ENCODE measurements at places on chromosomes 2 and 18.

GRCh38 chr2:190177249-190178040, 114.9 kb upstream of the MSTN start:
- no peak for DNase-seq

DNA sequence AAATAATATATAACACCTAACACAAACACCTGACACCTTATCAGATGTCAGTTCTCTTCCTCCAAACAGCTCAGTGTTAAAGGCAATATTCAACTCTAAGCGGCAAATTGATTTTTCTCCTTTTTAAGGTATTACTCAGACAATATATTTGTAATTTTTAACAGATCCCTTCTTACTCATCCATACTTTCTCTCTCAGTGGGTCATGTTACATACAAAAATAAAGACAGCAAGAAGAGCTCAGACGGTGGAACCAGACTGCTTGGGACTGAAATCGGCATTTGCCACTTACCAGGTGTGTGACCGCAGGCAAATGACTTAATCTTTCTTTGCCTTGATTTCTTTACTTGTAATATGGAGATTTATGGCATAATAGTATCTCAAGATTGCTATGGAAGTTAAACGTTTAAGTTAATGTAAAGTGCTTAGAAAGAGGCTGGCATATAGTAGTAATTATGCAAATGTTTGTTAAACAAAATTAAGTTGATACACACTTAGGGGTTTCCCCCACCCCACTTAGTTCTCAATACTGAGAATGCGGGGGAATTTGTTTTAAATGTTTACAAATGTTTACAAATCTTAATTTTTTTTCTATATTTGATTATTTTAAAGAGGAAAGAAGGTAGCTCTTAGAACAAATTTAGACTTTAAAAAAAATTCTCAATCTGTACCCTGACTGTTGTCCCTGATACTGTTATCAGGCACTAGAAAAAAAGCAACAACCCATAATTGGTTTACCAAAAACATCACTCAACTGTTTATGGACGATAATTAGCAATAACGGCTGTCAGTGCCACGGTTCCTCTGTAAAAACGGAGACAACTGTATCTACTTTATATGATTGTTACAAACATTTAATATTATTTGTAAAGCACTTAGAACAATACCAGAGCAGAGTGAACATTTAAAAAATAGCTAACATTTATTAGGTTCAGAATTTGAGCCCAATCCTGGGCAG, 25.6 kb downstream of the MAP3K2 start:
- DNase-seq, result no peak

DNA sequence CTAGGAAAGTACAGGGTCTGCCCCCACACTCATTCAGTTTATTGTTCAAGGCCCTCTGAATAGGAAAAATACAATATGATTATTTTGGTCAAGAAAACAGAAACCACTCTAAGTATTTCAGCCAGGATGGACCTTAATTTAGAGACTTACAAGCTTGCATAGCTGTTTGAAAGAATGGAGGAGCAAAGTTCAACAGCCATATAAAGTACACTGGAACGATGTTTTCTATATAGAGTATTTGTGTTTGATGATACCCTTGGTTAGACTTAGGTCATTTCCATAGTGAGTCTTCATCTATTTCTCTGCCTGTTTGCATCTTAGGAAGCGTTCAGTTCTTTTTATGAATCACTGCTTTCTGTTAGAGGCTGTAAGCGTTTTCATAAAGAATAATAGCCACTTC, 366.2 kb downstream of the NUP35 start:
- DNase-seq, result no peak

DNA sequence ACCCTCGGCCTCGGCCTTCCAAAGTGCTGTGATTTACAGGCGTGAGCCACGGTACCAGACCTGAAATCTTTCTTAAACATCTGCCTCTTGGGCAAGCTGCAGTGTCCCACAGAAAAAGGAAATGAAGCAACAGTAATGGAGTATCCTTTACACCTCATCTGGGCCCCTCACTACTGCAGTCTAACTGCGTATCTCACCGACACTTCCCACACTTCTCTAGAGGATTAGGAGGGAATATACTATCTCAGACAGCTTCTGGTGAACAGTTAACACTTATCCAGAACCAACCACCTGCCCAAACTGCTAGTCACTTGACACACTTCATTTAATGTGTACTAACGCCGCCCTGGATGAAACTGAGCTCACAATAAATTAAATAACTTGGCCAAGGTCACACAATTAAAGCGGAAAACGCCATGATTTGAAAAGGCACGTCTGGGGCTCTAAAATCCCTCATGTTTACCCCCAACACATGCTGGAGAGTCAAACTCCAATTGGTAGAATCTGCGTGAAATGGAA, 993 bp downstream of the COX7A2L start:
- peak; percentile 40 for DNase-seq

DNA sequence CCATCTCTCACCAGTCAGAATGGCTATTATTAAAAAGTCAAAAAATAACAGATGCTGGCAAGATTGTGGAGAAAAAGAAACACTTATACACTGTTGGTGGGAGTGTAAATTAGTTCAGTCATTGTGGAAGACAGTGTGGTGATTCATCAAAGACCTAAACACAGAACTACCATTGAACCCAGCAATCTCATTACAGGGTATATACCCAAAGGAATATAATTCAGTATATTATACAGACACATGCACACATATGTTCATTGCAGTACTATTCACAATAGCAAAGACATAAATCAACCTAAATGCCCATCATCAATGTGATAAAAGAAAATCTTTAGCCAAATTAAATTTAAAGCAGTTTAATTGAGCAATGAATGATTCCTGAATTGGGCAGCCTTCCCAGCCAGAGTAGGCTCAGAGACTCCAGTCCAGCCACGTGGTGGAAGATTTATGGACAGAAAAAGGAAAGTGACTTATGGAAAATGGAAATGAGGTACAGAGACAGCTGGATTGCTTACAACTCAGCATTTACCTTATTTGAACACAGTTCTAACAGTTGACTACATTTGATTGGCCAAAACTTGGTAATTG, 377.1 kb upstream of the SLC39A10 start:
- DNase-seq, result no peak

DNA sequence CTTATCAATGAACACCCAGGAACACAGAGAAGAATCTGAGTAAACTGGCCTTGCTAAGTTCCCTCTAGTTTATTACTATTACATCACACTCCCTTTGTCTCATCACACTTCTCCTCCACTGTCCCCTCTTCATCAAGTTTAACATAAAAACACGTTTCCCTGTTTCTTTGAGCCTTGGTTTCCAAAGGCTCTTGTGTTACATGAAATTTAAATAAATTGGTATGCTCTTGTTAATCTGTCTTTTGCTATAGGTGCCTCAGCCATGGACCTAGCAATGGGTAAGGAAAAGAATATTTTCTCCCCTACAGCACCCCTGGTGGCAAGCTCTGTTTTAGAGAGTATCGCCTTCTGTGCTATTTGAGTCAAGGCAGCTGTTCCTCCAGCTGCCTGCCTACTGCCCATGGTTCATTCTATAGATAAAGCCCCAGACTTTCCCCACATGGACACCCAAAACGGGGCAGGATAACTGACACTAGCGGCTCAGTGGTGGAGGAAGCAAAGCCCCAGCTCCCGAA, 31.8 kb downstream of the TGIF1 start:
- peak; percentile 29 for DNase-seq

DNA sequence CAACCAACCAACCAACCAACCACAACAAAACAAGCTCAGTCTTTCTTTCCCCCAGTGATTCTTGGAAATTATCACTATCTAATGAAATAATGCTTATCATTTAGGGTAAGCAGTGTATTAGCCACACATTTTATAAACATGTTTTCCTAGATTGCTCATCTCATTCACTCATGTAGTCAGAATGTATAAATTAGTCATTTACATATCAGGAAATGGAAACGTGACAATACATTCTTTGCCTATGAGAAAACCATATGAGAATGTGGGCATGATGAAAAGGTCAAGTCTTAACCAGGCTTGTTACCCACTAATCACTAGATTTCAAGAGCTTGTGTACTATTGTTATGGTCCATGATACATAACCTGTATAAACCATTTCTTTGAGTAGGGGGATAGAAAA, 1583.4 kb upstream of the PIK3C3 start:
- DNase-seq, result no peak

DNA sequence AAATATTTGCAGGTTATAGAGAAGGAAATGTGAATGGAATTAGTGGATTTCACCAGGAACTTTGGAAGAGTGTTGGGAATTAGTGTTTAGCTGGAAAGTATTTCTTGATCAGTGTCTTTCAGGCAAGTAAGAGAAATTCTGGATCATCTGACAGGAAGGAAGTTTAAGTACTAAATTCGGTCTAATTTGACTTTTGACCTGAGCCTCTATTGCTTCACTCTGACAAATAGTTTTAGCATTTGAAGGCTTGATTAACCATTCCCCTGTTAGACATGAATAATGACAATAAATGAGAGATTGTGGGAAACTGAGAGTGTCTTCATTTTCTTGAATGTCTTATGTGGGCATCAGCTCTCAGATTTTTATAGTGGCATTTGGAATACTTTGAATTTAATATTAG, 16.0 kb downstream of the CCNT2 start:
- DNase-seq, result no peak

DNA sequence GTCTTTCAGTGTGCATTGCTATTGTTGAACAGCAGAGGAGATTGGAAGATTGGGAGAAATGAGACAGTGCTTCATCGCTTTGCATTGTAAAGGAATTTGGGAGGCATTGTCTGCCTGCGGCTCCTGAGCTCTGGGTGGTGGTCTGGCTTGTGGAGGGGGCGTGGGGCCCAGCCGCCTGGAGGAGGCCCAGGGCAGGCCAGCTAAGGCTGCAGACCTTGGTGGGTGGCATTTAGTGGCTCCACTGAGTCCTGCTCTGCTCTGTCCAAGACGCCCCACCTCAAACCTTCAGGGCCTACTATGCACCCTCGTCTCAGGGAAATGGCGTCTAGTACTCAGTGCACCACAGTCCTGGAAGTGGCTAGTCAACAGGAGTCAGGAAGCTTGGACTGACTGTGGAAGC, 5.7 kb upstream of the HS1BP3 start:
- DNase-seq, result no peak

DNA sequence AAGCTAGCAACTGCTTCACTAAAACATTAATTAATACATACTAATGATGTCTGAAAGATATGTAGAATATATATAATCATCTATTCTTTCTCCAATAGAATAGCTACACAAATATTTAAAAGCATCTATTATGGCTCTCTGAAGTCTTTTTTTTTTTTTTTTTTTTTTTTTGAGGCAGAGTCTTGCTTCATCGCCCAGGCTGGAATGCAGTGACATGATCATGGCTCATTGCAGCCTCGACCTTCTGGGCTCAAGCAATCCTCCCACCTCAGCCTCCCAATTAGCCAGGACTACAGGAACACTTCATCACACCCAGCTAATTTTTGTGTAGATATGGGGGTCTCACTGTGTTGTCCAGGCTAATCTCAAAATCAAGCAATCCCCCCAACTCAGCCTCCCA, 120.4 kb upstream of the KYNU start:
- no peak for DNase-seq

GRCh38 chr18:33593261-33593660, 15.2 kb downstream of the ASXL3 start:
- DNase-seq, result no peak

- no peak for DNase-seq
Observed at GRCh38 chr2:118576109-118576855, 271.2 kb downstream of the EN1 start.

- DNase-seq, result no peak
Observed at GRCh38 chr2:105827351-105828096, 82.8 kb downstream of the NCK2 start.

DNA sequence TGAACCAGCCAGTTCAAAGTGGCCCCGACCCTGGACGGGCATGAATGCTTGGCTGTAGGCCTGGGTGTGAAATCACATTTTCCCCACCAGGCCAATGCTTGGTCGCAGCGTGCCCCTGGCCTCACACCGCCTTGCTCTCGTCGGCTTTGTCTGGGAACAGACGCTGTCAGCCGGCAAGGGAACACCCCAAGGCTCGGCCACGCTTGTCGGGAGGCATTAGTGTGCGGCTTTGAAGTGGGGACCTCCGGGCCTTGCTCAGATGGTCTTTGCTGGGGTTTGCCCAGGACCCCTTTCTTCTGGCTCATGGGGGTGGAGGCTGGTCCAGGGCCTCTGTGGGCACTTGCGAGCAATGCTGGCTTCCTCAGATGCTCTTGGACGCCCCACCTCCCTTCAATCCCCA, 79.1 kb downstream of the INHBB start:
- no peak for DNase-seq

- DNase-seq, result peak; percentile 37
Observed at GRCh38 chr2:224584111-224584784, 915 bp downstream of the CUL3 start.

DNA sequence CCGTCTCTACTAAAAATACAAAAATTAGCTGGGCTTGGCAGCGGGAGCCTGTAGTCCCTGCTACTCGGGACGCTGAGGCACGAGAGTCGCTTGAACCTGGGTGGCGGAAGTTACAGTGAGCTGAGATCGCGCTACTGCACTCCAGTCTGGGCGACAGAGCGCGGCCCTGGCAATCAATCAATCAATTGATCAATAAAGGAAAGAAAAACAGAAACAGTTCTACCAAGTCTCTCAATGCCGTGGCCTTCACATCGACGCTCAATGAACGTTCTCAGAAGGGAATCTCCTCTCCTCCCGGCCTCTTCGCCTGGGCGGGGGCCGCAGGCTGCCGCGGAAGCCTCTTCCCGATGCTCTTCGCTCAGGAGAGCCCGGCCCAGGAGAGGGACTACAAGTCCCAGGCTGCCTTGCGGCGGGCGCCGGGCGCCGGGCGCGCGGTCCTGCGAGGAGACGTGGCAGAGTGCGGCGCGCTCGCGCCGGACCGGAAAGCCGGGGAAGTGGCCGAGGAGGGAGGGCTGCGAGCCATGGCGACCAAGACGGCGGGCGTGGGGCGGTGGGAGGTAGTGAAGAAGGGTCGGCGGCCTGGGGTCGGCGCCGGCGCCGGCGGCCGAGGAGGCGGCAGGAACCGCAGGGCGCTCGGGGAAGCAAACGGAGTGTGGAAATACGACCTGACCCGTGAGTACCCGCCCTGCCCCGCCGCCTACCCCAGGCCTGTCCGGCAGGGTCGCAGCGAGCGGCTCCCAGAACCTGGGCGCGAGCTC, at the start of gene TMEM214:
TSS of gene TMEM214 (plus strand) at position 471 of the 758 bp plus-strand sequence. CDS start at position 522, 51 bp downstream.
- DNase-seq, result peak; percentile 93

- no peak for DNase-seq
Observed at GRCh38 chr2:136376211-136376610, 258.3 kb upstream of the CXCR4 start.

- no peak for DNase-seq
Observed at GRCh38 chr2:197502201-197502600, 2.0 kb downstream of the HSPE1 start.

- peak; percentile 68 for DNase-seq
Observed at GRCh38 chr18:79356435-79356834, 39.3 kb upstream of the NFATC1 start.

GRCh38 chr2:45894211-45894610, 242.7 kb downstream of the PRKCE start:
- no peak for DNase-seq

DNA sequence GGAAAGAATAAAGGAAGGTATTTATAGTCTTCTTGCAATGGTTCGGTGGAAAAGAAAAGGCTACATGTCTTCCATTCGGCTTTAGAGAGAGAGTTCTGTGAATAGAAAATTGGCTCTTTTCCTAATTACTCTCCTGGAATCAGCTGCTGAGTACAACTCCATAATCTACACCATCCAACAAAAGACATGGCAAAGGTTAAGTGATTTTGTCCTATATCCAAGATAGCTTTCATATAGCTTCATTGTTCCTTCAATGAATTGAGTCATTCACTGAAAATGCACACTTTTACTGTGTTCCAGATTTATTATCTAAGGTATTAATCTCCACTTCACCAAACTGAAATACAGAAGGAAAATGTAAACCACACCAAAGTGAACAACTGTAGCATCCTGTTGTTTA, 514.5 kb downstream of the LRRTM4 start:
- no peak for DNase-seq

GRCh38 chr18:62881509-62882016, 166.2 kb downstream of the PHLPP1 start:
- peak; percentile 20 for DNase-seq

Measured in GM12865 (cell line).